ENCODE measurements at places on chromosomes 2 and 18.

GRCh38 chr18:58567453-58568196, 61.3 kb downstream of the ALPK2 start:
- DNase-seq: peak; percentile 31

DNA sequence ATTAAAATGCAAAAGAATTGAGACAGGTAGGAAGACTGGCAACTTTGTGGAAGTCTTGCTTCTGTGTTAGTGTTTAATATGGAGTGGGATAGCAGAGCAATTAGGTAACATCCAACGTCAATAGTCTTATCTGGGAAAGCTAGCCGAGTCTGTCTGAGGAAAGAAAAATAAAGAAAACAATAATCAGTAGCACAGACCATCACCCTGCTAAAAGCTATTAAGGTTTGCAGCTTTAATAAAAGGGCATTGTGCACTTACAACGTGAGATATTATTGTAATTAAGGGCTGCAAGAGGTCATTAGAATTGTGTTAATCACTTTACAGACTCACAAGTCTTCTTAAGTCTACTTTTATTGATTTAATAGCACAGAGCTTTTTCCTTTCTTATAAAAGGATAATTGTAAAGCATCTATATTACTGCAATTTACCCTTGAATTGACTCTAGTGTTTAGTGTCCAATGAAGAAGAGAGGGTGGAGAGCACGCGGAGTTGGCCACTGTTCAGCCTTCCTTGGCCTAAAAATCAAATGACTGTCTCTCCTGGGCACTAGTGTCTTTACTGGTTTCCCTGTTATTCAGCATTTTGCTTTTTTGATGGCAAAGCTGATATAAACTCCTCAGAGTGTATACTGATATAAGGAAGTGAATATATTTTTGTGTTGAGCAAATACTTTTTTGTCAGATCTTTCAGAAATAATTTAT, 2.0 kb downstream of the CDH7 start:
- no peak for DNase-seq

GRCh38 chr2:130371723-130372054, 15.8 kb downstream of the PTPN18 start:
- DNase-seq: no peak

DNA sequence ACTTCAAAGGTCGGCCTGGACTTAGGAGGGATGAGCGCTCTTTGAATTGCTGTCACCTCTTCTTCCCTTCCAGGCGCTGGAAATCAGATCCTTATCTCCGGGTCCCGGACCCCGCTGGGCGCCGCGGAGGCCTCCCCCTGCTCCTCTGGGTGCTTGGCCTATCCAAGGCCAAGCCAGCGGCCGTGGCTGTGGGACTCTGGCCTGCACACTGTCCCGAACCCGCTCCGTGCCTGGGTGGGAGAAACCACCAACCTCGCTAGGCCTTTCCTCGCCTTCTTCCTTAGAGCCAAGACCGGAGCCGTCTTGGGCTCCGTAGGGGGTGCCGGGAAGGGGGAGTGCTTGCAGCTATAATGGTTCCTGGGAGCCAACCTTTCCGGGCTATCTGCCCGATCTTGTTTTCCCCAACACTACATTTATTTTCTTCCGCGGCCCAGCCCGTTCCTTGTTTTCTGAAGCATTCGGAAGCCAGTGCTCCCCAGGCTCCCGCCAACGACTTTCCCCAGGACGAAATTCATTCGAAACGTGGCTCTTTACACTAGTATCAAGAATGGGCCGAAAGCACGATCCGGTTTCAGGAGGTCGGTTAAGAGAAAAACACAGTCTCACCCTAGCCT, 2.4 kb downstream of the OSR1 start:
- DNase-seq: no peak

DNA sequence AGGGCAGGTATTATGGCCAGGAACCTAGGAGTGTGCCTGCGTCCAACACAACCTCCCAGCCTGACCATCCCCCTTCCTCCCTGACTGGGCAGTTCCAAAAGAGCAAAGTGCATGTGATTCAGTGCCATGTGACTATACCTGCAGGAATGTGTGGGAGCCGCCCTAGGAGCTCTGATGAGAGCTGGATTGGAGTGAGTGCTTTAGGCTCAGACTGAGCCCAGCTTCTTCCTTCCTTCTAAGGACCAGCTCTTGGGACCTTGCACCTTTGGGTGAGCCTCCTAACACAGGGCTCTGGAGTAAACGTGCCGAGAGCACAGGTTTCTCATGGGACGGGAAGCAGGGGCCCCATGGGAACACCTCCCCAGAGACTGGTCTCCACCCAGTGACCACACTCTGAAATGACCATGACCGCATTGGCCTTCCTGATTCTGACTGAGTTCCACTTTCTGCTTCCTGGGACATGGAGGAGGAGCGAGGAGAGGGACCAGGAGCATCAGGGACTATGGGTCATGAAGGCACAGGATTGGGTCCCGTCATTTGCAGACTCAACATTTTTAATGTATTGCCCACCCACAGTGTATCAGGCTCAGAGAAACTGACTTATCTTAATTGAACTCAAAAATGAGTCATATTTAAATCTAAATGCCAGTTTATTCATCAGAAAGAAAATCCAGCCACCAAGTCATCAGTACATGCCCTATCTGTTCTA, 87.8 kb upstream of the BCL2L11 start:
- DNase-seq: no peak

- no peak for DNase-seq
Measured at GRCh38 chr18:14971461-14972185, 223.7 kb downstream of the ANKRD30B start.

GRCh38 chr2:153488072-153488471, 9.5 kb upstream of the RPRM start:
- no peak for DNase-seq

- DNase-seq: no peak
Measured at GRCh38 chr2:169093535-169093934, 24.2 kb downstream of the DHRS9 start.

DNA sequence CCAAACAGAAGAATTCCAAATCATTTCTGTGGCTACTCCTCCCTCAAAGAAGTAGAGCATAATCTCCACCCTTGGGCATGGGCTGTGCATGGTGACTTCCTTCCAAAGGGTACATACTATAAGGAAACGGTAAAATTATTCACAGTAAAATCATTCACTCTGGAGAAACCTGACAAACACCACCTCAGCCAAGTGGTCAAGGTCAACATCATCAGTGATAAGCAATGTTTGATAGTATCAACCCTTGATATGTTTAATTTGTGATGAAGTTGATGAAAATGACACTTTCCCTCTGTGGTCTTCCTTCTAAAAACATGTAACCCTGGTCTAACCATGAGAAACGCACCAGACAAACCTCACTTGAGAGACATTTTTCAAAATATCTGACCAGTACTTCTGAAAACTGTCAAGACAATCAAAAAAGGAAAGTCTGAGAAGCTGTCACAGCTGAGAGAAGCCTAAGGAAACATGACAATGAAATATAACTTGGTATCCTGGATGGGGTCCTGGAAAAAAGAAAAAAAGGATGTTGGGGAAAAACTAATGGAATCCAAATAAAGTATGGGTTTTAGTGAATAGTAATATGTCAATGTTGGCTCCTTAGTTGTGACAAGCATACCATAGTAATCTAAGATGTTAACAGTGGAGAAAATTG, 9.4 kb upstream of the TXNDC2 start:
- no peak for DNase-seq

GRCh38 chr2:158357699-158358098, 98.9 kb downstream of the CCDC148 start:
- no peak for DNase-seq

GRCh38 chr18:70165936-70166335, 39.6 kb downstream of the RTTN start:
- DNase-seq: no peak

- DNase-seq: peak; percentile 98
Measured at GRCh38 chr2:101569886-101570520, 95.1 kb upstream of the RFX8 start.
